ENCODE measurements at places on chromosomes 3 and 15. TPM values are rescaled to one million over a fixed set of nuclear protein-coding genes. Genes with fewer than 3 reads are reported as not detected.

DNA sequence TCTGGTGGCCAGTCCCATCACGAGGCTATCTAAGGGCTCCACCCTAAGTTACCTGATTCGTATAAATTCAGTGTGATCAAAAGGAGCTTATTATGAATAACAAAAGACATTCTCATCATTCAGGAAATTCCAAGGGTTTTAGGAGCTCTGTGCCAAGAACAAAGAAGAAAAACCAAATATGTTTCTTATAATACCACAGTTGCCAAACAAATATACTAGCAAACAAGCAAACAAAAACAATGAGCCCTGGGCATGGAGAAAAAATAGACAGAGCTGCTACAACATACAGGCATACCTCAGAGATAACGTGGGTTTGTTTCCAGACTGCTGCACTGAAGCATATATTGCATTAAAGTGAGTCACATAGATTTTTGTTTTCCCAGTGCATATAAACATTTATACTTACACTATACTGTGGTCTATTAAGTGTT, 20.2 kb upstream of the CFAP161 start:
- DNase-seq: no peak

- DNase-seq: no peak
Observed at GRCh38 chr3:119310071-119310470, 15.9 kb downstream of the ARHGAP31 start.

The TMEM40 gene
- not detected for total RNA-seq

- DNase-seq: no peak
Observed at GRCh38 chr3:185200639-185201038, 47.8 kb upstream of the C3orf70 start.

The TRH gene
- total RNA-seq: not detected

The GOLGA6D gene
- total RNA-seq: 0.18 TPM
